ENCODE measurements at places on chromosomes 3 and 15.

GRCh38 chr3:46463120-46463867, 1.4 kb downstream of the LTF start:
- DNase-seq: no peak

DNA sequence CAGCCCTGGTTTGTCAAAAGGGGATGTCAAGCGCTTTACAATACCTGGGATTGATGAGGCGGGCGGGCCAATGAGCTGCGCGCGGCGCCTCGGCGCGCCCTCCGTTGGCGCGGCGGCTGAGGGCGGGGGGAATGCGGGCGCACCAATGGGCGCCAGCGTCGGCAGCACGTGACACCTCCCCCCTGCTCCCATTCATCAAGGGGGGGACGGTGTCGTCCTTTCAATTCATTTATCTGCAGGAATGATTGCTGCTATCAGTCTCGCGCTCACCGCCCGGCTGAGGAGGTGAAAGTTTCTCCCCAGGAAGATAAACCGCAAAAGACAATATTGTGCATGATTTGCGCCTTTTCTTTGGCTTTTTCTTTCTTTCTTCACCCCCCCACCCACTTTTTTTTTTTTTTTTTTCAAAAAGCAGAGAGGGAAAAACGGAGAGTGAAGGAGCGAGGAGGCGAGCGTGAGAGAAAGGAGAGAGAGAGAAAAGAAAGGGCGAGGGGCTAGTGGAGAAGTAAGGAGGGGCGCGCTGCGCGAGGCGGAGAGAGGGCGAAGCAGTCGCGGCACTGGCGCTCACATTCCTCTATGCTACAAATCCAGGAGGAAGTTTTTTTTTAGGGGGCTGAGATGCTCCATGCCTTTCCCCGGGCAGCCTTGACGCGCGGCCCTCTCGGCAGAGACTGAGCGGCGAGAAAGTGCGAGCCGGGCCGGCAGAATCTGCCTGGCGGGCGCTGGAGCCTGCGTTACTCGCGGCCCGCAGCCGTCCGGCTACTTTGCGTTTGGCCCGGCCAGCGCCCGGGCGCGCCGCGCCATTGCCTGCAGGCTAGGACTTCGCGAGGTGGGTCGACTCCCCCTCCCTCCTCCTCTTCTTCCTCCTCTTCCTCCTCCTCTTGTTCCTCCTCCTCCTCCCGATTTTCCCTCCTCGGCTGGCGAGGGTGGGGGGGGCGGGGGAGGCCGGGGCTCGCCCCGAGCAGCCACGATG, at the start of gene ZIC1:
Gene ZIC1, plus strand, starts transcription at position 223 of the 973 bp plus-strand sequence. Its CDS starts 748 bp downstream, at position 971.
- DNase-seq: no peak

GRCh38 chr3:12869035-12869621, 27.8 kb upstream of the RPL32 start:
- DNase-seq: peak; percentile 32

- DNase-seq: no peak
Measured at GRCh38 chr3:52458770-52459545, 3.6 kb downstream of the NISCH start.

- DNase-seq: no peak
Measured at GRCh38 chr15:30062881-30063280, 19.9 kb upstream of the GOLGA8J start.

DNA sequence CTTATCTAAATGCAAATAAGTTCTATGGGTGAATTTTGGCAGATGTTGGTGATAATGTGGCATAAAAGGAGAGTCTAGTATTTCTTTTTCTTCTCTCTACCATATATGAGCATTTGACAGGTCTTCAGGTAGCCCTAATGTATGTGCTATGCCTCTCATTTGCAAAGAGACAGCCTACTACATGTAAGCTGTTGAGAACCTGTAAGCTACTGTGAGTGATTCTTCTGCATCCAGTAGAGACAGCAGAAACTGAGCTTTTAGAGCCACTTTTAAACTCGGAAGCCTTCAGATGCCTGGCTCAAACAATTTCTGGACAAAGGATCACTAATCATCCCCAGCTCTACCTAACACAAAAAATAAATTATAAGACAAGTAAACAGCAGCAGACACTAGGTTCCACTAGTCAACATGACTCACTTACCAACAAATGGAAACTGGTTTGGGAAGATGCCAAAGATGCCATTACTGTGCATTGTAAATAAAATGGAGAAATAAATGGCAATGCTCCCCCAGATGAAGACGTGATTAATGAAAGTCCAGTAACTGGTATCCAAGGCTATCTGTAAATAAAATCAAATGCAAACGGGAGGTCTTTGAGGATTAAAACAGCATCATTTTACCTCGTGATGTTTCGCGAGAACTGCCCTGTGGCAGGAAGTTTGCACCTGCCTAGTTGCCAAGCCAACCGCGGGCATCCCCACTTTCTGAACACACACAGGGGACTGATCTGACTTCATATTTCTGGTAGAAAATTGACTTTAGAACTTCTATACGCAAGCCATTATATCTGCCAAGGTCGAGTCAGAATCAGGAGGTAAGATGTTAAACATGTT, 245.3 kb downstream of the DTWD1 start:
- DNase-seq: no peak

- DNase-seq: no peak
Measured at GRCh38 chr3:186255703-186256331, 106.2 kb downstream of the DGKG start.

- DNase-seq: no peak
Measured at GRCh38 chr15:69357773-69358771, 56.1 kb upstream of the KIF23 start.

- DNase-seq: no peak
Measured at GRCh38 chr3:52827866-52828376, 2.6 kb downstream of the ITIH4 start.

- DNase-seq: no peak
Measured at GRCh38 chr15:65066635-65067316, 1.0 kb downstream of the RASL12 start.

- DNase-seq: no peak
Measured at GRCh38 chr3:63927422-63928280, 15.5 kb upstream of the SCAANT1 start.

GRCh38 chr15:100464256-100464655, 64.5 kb downstream of the CERS3 start:
- no peak for DNase-seq

DNA sequence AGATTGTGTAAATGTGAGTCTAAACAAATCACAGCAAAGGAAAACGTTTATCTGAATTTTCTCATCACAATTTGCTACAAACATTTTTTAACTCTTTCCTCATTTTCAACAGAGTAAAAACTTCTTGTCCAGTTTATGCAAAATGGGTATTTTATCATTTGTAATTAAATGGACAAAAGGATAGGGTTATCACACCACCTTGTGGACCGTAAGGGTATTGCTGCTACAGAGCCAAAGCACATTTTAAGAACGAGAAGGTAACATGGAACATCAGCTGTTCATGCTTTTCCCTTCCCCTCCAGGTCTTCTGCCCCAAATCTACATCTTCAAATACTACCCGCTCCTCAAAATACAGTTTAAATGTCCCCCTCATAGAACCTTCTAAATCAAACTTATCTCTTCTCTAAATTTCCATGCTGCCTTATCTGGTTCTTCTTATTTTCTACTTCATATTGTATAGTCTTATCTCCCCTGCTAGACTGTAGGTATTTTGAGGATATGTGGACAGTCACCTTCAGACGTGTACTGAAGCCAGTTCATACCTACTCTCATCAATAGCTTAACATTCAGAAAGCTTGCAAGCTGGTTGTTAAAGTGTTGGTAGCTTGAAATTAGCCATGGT, 12.8 kb upstream of the SETMAR start:
- DNase-seq: no peak

DNA sequence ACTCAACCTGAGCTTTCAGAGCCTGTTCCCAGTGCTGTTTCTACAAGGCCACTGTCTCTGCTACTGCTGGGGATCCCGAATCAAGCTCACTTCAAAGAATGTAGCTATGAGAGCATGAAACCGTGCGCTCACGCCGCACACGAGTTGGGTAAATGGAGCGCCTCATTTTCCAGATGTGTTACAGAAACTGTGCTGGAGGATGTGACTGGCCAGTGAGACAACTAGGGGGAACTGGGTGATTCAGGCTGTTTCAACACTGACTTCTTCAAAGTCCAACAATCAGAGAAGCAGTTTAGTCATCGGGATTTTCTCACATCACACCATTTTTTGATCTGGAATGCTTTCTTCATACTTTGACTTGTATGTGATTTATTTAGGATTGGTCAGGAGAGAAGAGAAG, 3.5 kb downstream of the ZNF710 start:
- DNase-seq: peak; percentile 37

- no peak for DNase-seq
Measured at GRCh38 chr3:177331203-177331835, 134.0 kb upstream of the TBL1XR1 start.

- DNase-seq: no peak
Measured at GRCh38 chr15:76418352-76419140, 82.0 kb downstream of the ISL2 start.

DNA sequence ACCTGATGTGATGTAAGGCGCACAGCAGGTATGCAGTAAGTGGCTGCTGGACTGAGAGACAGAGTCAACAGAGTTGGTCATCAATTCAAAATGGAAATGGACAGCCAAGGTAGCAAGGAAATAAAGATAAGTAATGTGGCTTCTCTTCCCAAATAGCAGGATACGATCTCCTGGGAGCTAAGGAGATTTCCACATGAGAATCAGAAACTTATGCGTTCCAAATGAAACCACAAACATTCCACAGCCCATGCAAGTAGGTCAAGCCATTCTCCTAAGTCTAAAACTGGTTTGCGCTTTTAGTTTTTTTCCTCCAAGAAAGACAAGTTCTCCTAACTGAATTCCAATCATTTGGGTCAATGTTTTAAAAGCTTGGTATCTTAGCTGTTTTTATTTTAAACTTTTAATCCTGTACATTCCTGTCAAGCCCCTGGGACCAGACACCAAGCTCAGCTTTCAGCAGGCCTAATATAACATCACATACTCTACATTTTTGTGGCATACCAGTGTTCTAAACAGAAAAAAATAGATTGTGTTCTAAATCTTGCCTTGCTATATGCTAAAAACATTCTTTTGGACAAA, 73.7 kb upstream of the TSPAN3 start:
- no peak for DNase-seq

GRCh38 chr3:104066658-104067057, 1300.1 kb upstream of the ALCAM start:
- no peak for DNase-seq

GRCh38 chr3:144549166-144549565, 577.5 kb downstream of the DIPK2A start:
- DNase-seq: no peak

- no peak for DNase-seq
Measured at GRCh38 chr3:147483578-147483977, 74.4 kb downstream of the ZIC1 start.

- DNase-seq: no peak
Measured at GRCh38 chr3:38493031-38493430, 3.1 kb upstream of the EXOG start.

GRCh38 chr3:183158551-183159006, 4.0 kb downstream of the LAMP3 start:
- no peak for DNase-seq

GRCh38 chr15:39594446-39595337, 13.8 kb downstream of the THBS1 start:
- no peak for DNase-seq

- no peak for DNase-seq
Measured at GRCh38 chr3:173912126-173912525, 514.6 kb downstream of the NLGN1 start.

DNA sequence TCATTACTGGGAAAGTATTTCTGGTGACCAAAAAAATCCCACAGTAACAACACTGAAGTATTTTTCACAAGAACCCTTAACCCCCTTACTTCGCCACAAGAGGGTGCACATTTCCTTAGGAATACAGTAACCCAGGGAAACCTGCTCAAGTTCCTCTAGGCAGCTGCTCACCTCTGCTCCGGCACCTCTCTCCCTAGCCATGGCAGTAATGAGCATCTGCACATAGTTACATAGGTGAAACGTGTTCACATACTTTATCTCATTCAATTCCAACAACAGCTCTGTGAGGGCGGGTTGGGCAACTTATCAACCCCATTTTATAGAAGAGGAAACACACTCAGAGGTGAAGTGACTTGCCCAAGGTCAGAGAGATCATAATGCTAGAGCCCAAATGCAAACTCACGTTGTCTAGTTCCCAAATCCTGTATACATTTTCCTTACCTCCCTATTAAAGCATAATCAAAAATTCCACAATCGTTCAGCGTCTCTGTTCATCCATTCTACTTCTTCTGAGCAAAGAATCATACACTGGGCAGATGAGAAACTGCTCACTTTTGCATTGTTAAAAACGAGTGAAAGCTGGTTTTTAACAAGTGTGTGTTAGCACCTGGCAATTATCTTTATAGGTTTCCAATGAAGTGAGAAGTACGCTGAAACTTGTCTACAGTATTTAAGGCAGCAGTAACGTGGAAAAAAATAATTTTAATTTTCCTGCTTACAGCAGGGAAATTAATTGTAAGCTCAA, 90.7 kb downstream of the IGF2BP2 start:
- DNase-seq: no peak

DNA sequence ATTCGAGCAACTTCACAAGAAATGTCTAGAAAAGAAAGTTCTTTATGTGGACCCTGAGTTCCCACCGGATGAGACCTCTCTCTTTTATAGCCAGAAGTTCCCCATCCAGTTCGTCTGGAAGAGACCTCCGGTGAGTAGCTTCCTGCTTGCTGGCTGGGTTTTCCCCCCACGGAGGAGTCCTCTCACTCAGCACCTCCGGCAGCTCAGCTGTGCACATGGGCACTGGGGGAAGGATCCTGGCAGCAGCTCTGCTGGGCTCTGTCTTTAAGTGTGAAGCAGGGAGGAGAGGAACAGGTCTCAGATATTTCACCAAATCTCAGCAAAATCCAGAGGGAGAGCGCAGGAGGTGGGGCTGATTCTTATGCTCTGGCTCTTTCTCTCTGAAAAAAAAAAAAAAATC, 684 bp downstream of the CAPN3 start:
- no peak for DNase-seq

DNA sequence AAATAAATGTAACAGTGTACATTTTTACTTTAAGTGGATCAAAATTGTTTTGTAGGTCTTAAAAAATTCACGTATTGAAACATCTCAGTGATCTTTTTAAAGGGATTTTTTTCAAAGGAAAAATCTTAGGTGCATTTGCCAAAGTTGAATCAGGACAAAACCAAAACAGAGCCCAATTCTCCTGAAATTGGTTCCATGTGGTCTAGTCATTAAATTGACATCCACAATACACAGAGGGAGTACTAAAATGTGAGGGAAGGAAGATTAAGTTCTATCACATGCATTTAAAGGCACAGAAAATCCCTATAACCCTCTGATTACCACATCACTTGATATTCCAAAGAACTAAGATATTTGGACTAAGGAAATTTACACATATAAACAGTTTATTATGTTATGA, 39.3 kb upstream of the HDC start:
- DNase-seq: no peak

GRCh38 chr15:88708655-88709054, 69.8 kb downstream of the ISG20 start:
- DNase-seq: no peak

DNA sequence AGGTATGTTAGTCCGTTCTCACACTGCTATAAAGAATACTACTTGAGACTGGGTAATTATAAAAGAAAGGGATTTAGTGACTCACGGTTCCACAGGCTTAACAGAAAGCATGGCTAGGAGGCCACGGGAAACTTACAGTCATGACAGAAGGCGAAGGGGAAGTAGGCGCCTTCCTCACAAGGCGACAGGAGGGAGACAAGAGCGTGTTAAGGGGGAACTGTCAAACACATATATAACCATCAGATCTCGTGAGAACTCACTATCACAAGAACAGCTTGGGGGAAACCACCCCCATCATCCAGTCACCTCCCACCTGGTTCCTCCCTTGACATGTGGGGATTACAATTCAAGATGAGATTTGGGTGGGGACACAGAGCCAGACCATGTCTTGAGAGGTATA, 30.4 kb downstream of the SPRED1 start:
- no peak for DNase-seq

Data from stimulated activated CD8-positive, alpha-beta memory T cell treated with anti-CD3 and anti-CD28 coated beads, Interleukin-2, amount 100 ng/mL, for 48 hours (primary cell).